Activated CD8-positive, alpha-beta memory T cell treated with anti-CD3 and anti-CD28 coated beads for 48 hours (primary cell): ENCODE measurements at places on chromosomes 16 and 17.
A peak's percentile ranks its signal among the peaks of the same experiment; 100 is the strongest.

DNA sequence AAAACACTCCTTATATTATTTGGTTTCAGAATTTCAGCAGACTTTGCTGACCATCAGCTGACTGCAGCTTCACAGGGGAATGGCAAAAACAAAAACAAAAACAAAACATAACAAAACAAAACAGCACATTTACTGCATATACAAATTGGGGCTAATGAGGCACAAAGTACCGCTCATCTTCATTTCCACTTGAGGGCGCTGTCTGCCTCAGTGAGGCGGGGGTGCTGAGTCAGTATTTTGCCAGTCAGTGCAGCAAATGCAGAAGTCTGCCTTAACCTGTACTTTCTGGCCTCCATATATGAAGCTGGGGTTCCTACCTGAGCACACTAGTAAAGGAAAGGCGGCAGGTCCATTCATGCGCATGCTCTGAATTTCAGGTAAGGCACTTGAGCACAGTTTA lies 13.5 kb upstream of the DYNLRB2 start:
- peak; percentile 24 for DNase-seq

DNA sequence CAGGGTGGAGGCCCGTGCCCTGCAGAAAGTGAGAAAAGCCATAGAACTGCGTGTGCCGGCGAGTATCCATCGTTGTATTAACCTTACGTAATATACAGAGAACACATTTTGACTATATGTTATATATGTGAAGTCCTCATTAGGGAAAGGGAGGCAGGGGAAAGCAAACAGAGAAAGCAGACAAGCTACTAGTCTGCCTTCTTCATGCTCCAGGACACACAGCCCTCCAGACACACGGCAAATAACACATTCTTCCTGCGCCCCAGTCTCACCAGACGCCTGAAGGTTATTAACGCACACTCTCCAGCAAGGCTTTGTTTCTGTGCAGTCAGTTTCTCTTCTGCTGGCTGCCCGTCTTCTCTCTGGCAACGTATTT lies 28.8 kb downstream of the PRDM7 start:
- DNase-seq, result no peak

DNA sequence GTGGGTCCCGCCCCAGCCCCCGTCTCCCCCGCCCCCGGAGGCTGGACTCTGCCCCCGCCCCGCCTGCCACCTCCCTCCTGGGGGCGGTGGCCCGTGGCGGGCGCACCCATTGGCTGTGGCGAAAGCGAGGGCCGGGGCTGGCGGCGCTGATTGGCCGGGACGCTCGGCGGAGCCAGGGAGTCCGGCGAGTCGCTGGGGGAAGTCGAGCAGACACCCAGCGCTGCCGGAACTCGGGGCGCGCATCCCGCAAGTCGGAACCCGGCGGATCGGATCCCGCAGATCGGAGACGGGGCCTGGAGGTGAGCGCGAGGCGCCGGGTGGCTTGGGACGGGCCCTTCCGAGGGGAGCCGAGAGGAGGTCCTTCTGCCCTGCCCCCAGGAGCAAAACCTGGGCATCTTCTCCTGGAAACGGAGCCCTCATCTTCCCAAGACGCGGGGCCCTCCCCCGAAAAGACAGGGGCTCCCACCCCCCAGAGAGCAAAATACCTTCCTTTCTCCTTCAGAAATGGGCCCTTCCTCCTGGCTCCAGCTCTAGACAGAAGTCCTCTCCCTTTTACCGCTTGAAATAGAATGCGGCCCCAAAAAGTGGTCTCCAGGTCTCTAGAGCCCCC lies at the start of gene ABAT:
Gene ABAT (plus strand): TSS at position 205 of the 610 bp plus-strand sequence. CDS start 61,123 bp downstream, outside the sequence.
- peak; percentile 64 for DNase-seq

DNA sequence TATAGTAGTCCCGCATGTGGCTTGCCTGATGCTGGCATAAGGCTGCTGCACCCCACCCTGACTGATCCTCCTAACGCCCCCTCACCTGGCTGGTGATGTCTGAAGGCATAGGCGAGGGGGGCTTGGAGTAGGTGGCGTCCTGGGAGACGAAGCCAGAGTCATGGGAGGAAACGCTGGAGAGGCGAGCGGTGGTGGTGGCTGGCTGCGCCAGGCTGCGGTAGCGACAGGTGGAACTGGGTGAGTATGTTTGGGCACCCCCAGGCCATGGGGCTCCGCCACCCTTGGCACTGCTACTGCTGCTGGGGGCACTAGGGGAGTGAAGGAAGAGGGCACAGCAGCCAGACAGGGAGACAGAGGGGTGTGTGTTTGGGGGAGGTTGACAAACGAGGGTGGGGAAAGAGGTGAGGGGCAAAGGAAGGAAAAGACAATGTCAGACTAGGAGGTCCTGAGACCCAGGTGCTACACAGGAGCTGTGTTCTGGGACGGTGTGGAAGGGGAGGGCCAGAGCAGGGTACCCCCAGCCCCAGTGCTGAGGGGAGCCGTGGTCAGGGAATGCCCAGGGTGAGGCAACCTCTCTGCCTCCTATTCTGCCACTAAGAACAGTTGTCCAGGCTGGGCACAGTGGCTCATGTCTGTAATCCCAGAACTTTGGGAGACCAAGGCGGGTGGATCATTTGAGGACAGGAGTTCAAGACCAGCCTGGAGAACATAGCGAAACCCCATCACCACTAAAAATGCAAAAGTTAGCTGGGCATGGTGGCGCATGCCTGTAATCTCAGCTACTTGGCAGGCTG lies 11.4 kb downstream of the MTSS2 start:
- DNase-seq, result no peak

GRCh38 chr16:53495325-53495724 lies 7.7 kb downstream of the AKTIP start:
- DNase-seq, result no peak
